Astrocyte of the cerebellum (primary cell): ENCODE measurements at places on chromosomes 1 and 21.

- peak; percentile 54 for DNase-seq
These were observed 44.8 kb downstream of the BACH1 start for GRCh38 chr21:29343519-29343918.

- DNase-seq: no peak
These were observed 27.9 kb downstream of the UTP25 start for GRCh38 chr1:209855623-209856022.

- DNase-seq: no peak
These were observed 23.6 kb upstream of the TRIM67 start for GRCh38 chr1:231138236-231138635.

GRCh38 chr1:41716188-41717130 lies 202.3 kb downstream of the HIVEP3 start:
- DNase-seq: no peak

GRCh38 chr21:42079939-42080787 lies 9.0 kb downstream of the UMODL1 start:
- no peak for DNase-seq

DNA sequence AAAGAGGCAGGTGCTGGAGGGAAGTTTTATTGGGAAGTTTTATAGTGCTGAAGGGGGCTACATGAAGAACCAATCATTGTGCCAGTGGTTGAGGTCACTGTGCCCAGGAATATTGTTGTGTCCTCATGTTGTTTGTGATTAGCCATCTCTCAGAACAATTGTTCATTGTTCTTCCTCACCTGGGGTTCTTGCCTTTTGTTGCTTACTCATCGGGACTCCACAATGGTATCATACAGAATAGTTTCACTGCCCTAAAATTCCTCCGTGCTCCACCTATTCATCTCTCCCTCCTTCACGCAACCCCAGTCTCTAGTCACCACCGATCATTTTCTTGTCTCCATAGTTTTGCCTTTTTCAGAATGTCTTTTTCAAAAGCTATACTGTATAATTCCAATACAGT lies 38.9 kb upstream of the CDC14A start:
- DNase-seq: no peak

- no peak for DNase-seq
These were observed 80.9 kb upstream of the DPYD start for GRCh38 chr1:98001764-98002163.

GRCh38 chr1:17875882-17876280 lies 120.7 kb downstream of the ACTL8 start:
- no peak for DNase-seq

DNA sequence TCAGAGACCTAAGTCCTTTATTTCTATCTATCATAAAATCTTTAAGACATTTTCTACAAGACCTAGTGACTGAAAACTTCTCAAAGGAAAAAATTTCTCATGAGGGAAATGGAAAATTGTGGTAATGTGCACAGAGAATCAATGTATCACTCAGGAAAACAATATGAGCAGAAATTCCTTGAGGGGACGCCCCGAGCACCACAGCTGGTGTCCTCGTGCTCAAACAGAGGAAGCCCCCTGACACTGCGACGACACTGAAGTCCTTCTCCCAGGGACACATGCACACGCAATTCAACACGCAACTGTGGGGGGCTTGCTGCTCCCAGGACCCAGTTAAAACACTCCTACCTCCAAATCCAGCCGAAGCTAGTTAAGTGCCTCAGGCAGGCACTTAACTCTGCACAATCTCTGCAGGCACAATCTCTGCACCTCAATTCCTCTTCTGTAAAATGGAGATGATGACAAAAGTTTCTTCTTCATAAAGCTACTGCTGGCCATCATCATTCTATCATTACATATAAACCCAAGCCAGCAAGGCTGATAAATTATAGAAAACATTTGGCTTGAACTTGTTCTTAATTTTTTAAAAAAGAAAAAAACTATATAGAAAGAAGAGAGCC lies 16.0 kb downstream of the ZBTB17 start:
- no peak for DNase-seq

DNA sequence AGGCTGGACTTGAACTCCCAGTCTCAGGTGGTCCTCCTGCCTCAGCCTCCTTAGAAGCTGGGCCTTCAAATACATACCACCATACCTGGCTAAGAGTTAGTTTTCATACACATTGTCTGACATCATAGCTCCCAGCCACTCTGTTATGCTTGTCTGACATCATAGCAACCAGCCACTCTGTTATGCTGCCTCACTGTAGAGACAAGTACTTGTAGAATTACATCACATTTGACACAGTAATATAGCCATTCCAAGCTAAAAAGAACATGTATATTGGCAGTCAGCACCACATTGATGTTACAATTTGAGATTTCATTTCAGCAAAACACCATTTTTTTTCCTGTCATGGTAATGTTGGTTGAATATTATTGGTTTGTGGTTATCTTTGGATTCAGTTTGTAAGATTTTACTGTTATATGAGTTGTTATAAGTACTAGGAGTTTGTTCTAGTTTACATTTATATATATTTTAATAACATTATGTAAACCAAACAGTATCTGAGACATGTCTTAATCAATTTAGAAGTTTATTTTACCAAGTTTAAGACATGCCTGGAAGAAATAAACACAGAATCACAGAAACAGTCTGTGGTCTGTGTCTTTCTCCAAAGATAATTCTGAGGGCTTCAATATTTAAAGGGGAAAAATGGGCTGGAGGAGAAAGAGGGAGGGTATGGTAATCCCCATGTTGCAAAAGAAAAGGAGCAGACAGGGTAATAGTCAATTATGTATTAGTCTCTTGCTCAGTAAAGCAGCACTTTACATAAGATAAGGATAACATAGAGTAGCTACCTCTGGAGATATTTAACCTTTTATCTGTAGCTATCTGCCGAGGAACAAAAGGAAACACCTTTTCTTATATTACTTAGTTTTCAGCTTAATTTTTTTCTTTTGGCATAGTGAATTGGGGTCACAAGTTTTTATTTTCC lies 43.0 kb downstream of the XPR1 start:
- peak; percentile 8 for DNase-seq
